ENCODE measurements at places on chromosomes 7 and 10.

DNA sequence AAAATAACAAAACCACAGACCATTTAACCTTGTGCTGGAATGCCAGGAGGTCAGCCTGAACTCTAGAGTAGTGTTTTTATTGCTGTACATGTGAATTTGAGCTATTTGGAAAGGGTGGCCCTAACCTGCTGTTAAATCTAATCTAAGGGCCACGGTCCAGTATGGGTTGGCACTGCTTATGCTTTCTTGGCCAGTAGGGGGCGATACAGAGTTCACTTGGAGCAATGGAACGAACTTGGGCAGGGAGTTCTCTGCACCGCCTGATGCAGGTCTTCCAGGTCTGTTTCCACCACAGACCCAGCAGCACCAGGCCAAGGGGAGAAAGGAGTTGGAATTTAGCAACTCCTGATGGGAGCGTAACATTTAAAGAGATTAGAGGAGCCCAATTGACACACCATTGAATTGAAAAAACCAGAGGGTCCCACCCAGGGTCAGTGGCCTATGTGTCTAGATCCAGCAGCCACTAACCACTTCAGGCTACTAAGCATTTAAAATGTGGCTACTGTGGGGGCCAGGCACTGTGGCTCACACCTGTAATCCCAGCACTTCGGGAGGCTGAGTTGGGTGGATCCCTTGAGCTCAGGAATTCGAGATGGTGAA is 75.7 kb upstream of the EFCAB10 start:
- DNase-seq: peak; percentile 28

DNA sequence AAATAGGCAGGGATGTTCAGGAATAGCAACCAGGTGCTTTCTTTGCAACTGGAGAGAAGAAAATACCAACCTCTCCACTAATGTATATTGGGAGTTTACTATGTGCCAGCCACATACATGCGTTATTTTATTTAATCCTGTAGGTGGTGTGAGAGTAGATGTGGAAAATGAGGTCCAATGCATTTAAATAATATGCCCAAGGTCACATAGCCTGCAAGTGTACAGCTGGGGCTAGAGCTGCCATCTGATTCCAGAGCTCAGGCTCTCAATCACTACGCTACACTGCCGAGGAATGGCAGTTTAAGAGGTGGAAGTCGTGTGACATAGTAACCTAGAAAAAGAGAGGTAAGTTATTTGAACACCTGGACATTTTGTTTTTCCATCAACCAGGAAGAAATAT is 277.0 kb downstream of the EXOC4 start:
- no peak for DNase-seq

- DNase-seq: no peak
Measured at GRCh38 chr7:139105484-139105883, 4.0 kb downstream of the ZC3HAV1 start.

- no peak for DNase-seq
Measured at GRCh38 chr7:31358467-31358866, 17.9 kb upstream of the NEUROD6 start.

DNA sequence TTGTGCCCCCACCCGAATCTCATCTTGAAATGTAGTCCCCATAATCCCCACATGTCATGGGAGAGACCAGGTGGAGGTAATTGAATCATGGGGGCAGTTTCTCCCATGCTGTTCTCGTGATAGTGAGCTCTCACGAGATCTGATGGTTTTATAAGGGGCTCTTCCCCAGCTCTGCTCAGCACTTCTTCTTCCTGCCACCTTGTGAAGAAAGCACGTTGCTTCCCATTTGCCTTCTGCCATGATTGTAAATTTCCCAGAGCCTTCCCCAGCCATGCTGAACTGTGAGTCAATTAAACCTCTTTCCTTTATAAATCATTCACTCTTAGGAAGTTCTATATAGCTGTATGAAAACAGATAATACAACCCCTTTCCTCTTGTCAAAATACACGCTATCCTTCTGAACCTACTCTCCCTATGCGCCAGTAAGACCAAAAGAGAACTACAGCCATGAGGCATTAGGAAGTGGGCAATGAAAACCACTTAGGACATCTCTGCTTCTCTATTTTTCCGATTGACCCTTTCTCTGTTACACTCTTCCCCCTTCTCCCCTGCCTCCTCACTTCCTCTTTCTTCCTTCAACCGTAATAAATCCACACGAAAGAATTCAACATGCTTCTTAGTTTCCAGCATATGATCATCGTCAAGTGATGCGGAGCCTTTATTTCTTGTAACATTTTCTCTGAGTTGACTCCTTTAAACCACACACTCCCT is 101.2 kb upstream of the WDR11 start:
- DNase-seq: no peak

DNA sequence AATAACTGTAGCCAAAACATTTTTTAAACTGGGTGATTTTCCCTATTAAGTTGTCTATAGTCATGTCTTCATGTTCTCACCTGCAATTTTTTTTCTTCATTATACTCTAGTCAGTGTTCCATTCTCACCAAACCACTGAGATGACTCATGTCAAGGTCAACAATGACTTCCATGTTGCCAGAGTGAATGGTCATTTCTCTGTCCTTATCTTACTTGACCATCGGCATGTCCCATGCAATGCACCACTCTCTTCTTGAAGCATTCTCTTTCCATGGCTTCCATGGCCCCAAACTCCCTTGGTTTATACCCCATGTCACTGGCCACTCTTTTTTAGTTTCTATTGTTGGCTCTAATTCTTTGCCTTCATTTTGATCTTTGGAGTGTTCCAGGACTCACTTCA is 173.9 kb downstream of the PPP1R17 start:
- DNase-seq: no peak

DNA sequence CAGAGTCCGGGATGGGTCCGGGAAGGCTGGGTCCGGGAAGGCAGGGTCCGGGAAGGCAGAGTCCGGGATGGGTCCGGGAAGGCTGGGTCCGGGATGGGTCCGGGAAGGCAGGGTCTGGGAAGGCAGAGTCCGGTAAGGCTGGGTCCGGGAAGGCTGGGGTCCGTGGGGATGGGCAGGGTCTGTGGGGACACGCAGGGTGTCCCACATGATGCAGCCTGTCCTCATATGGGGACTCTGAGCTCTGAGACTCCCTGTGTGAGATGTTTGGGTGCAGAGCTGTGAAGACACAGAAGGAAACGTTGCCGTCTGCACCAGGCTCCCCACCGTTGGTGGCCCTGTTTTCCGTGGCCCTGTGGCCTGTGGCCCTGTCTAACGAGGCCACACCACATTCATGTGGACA is 45.7 kb upstream of the ADGRA1 start:
- no peak for DNase-seq

- no peak for DNase-seq
Measured at GRCh38 chr7:1062296-1063294, 18.2 kb downstream of the GPR146 start.

GRCh38 chr7:128840326-128841170 is 10.3 kb downstream of the FLNC start:
- DNase-seq: no peak

GRCh38 chr10:48364659-48365405 is 58.4 kb downstream of the MAPK8 start:
- DNase-seq: peak; percentile 92

GRCh38 chr7:27152816-27153442 is 546 bp upstream of the HOXA3 start:
- DNase-seq: no peak

GRCh38 chr7:55349121-55349520 is 16.0 kb upstream of the LANCL2 start:
- DNase-seq: peak; percentile 20

GRCh38 chr7:132683896-132684690 is 107.8 kb upstream of the PLXNA4 start:
- DNase-seq: no peak

DNA sequence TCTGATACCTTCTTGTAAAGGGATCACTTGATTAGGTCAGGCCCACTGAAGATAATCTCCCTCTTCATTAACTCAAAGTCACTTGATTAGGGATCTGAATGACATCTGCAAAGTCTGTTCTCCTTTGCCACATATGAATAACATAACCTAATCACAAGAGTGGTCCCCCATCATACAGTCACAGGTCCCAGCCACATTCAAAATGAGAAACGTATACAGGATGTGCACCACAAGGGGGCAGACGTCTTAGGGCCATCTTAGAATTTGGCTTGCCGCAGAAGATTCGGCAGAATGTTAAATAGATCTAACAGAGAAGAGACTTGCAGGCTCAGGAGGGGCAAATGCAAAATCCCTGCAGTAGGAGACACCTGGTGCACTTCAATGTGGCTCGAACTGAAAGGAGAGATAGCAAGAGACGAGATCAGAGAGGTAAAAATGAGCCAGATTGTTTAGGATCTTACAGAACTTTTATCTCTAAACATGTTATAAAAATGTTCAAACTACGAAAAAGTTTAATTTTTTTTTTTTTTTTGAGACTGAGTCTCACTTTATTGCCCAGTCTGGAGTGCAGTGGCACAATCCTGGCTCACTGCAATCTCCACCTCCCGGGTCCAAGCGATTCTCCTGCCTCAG is 10.4 kb upstream of the SMC3 start:
- DNase-seq: peak; percentile 73

DNA sequence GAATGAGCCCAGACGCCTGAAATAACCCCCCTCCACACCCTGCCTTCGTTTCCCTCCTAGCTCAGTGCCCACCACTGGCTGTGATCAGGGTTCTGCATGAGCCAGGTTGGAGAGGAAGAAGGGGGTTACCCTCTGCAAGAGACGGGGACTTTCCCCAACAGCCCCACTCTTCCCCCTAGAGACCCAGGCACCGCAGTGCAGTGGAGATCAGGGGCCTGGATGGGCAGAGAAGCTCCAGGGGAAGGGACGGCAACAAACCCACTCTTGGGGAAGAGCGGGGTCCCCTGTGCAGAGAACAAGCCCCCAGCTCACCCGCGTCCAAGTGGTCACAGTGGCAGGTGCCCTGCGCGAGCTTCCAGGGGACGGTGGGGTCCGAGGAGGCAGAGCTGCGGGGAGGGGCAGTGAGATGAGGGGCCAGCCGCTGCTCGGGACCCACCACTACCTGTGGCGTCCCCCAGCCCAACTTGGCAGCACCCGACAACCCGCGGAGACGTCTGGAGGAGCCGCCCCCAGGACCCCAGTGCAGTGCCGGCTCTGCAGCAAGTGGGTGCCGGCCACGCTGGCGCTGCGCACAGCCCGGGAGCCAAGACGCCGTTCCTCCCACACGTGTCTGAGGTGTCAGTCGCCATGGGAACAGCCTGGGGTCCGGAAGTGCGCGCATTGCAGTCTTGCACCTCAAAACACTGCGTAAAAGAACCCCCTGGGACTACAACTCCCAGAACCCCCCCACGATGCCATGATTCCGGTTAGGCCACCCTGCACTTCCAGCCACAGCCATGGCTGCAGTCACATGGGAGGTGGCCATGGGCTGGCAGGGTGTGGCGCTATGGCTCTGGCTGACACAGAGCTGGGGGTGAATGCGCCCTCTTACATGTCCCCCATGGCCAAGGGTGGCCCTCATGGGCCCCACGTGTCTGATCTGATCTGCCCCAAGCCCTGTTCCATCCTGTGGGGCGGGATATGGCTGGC is 45.8 kb upstream of the WIPI2 start:
- peak; percentile 27 for DNase-seq

DNA sequence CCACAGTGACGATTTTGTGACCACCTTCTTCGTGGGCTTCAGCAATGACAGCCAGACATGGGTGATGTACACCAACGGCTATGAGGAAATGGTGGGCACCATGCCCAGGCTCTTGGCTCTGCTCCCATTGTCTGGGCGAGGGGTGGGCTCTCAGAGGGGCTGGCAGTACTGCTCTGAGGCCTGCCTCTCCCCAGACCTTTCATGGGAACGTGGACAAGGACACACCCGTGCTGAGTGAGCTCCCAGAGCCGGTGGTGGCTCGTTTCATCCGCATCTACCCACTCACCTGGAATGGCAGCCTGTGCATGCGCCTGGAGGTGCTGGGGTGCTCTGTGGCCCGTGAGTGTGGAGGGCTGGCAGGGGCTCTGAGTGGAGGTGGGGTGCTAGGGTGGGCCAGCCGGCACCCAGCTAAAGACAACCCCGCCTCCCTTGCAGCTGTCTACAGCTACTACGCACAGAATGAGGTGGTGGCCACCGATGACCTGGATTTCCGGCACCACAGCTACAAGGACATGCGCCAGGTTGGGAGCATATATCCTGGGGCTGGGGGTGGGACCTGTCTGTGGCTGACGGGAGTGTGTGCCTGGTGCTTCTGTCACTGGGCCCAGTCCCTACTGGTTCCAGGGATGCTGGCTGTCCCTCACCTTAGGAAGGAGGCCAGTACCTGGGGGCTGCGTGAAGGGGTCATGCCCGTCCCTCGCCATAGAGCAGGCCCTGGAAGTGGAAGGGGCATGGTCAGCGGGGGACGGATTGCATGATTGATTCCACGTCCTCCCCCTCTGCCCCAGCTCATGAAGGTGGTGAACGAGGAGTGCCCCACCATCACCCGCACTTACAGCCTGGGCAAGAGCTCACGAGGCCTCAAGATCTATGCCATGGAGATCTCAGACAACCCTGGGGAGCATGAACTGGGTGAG is 6.8 kb downstream of the AEBP1 start:
- no peak for DNase-seq

DNA sequence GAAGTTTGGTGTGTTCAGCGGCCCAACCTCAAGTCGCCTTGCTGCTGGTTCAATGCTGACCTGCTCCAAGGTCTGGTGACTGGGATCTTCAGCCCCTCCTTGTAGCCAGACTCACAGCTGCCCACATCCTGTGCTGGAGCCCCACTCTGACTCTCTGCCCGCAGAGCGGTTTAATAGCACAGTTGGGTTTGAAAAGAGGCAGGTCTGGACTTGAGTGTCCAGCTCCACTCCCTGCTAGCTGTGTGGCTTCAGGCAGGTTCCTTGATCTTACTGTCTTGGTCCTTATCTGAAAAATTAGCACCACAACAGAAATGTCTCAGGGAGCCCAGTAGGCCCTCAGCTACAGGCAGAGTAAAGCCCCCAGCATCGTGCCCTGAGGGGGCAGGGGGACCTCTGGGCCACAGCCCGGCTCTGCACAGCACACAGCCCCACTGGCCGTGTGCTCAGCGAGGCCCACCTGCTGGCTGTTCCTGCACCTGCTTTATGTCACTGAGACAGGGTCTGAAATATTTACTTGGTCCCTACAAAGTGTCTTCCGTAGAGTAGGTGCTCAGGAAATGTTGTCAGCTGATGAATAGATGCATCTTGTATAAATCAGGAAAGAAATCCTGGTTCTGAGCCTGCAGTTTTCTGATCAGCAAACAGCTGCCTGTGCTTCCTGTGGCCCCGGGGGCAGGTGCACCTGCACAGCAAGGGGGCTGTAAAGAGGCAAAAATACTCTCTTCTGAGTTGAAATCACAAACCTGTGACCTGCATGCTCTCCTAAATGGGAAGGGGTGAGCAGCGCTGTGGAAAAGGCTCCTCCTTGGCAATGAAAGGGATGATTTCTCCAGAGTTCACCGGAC is 155.5 kb downstream of the SVIL start:
- no peak for DNase-seq

GRCh38 chr7:1897076-1897860 is 227.2 kb downstream of the ELFN1 start:
- DNase-seq: no peak

Data from fibroblast of pulmonary artery (primary cell).